Aorta (tissue), 5 donors: ENCODE measurements at places on chromosomes 4 and X. TPM values are rescaled to one million over a fixed set of nuclear protein-coding genes. Genes with fewer than 3 reads are reported as not detected.

CPZ gene
- polyA plus RNA-seq, result 0.82 TPM

MAGEA11 gene
- not detected for polyA plus RNA-seq

TLL1 gene
- polyA plus RNA-seq, result not detected

DNA sequence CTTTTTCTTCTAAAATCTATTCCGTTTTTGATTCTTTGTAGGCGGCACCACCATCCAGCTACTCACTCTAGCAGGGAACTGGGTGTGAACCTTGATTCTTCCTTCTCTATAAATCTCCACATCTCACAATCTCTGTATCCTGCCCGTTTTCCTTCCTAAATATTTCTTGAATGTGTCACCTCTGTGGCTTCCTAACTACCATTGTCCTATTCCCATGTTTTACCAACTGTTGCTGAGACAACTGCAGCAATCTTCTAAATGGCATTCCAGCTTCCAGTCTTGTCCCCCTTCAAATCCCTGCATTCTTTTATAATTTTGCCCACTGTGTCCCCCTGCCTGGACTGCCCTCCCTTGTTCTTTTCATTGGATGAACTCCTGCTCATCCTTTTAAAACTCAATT, 641.3 kb downstream of the RPA4 start:
- H3K36me3 ChIP-seq, result no peaks in the 10 kb centered on the region
- H3K4me3 ChIP-seq, result no peak overlapping the region
- DNase-seq, result no peak
- no peaks in the 10 kb centered on the region for H3K4me1 ChIP-seq
- H3K27ac ChIP-seq, result no peak overlapping the region
- H3K27me3 ChIP-seq, result no peaks in the 10 kb centered on the region

ZBTB33 gene
- 3.4 TPM for polyA plus RNA-seq

DNA sequence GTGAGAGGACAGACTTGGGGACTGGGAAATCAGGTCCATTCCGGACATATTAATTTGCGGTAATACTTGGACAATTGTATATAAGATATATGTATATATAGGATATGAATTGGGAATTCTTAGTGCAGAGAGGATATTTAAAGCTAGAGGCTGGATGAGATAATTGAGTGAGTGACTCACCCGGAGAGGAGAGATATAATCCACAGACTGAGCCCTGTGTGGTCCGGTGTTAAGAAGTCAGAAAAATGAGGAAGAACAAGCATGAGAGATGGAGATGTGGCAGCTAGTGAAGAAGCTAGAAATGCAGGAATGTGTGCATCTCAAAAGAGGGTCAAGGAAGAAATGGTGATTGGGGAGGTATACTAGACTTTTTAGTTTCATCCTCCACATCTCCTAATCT, 336.2 kb downstream of the SLC7A11 start:
- H3K27ac ChIP-seq, result no peak overlapping the region
- DNase-seq, result no peak
- no peak overlapping the region for H3K4me3 ChIP-seq
- H3K4me1 ChIP-seq, result no peaks in the 10 kb centered on the region

GRCh38 chr4:135277980-135278315, 1076.4 kb upstream of the PABPC4L start:
- H3K27ac ChIP-seq, result no peak overlapping the region
- no peaks in the 10 kb centered on the region for H3K4me1 ChIP-seq
- no peaks in the 10 kb centered on the region for H3K36me3 ChIP-seq

DNA sequence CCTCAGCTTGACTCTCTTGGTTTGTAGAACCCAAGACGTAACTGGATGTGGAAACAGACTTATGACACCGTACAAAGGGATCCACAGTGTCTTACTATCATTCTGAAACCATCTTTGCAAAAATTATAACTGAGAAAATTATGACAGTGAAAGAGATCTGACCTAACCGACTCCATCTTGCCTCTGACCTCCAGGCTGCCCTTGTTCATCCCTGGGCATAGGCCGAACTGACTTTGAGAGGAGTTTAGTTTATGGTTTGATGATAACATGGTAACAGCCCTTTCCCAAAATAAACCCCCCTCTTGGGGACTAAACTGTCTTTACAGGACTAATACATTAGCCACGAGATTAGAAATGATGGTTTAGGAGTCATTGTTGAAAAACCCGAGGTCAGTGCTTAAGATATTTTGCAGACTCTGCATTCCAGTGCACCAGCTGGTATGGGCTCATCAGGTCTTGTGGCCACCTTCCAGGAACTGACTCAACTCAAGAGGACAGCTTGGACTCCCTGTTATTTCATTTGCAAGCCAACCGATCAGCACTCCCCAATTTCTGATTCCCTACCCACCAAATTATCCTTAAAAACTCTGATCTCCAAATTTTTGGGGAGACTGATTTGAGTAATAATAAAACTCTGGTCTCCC, 49.6 kb downstream of the CASP3 start:
- DNase-seq, result no peak
- no peaks in the 10 kb centered on the region for H3K27me3 ChIP-seq
- no peaks in the 10 kb centered on the region for H3K4me1 ChIP-seq
- H3K36me3 ChIP-seq, result no peaks in the 10 kb centered on the region

GPC4 gene
- polyA plus RNA-seq, result 20.8 TPM

SCML2 gene
- 2.1 TPM for polyA plus RNA-seq

DNA sequence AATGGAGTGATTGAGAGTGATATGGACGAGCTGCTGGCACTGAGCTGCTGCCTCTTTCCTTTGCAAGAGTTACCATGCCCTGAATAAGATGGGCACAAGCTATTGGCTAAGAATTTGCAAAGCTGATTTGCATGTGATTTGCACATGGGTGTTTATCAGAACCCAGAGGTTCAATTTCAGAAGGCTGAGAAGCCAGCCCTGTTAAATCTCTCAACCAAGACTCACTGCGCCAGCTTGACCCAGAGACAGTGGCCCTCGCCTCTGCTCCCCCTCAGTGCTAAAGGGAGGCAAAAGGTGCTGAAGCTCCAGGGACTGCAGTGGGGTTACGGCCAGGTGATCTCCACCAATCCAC, 701 bp downstream of the ARHGAP4 start:
- no peak overlapping the region for H3K4me3 ChIP-seq
- no peak overlapping the region for H3K27ac ChIP-seq
- DNase-seq, result no peak

VCX gene
- polyA plus RNA-seq, result not detected

CPXCR1 gene
- polyA plus RNA-seq, result not detected

KIF4A gene
- 0.38 TPM for polyA plus RNA-seq

GRCh38 chr4:158208963-158209640, 1.2 kb upstream of the TMEM144 start:
- H3K27me3 ChIP-seq, result no peaks in the 10 kb centered on the region
- no peak overlapping the region for H3K4me3 ChIP-seq
- H3K36me3 ChIP-seq, result no peaks in the 10 kb centered on the region
- peak overlapping the region; percentile 55 for H3K27ac ChIP-seq
- H3K4me1 ChIP-seq, result peaks cover 2% of the 10 kb centered on the region

GRCh38 chr4:154471032-154471431, 20.6 kb downstream of the DCHS2 start:
- H3K4me1 ChIP-seq, result no peaks in the 10 kb centered on the region
- no peaks in the 10 kb centered on the region for H3K36me3 ChIP-seq
- H3K27me3 ChIP-seq, result peaks cover 2% of the 10 kb centered on the region
- DNase-seq, result no peak
- no peak overlapping the region for H3K27ac ChIP-seq

PRDM5 gene
- polyA plus RNA-seq, result 4.4 TPM

RAB39B gene
- 0.03 TPM for polyA plus RNA-seq

YY2 gene
- not detected for polyA plus RNA-seq

- DNase-seq, result no peak
- no peak overlapping the region for H3K4me3 ChIP-seq
- H3K27me3 ChIP-seq, result no peaks in the 10 kb centered on the region
- no peaks in the 10 kb centered on the region for H3K4me1 ChIP-seq
- H3K36me3 ChIP-seq, result no peaks in the 10 kb centered on the region
Observed at GRCh38 chrX:37454537-37455285, 105.5 kb downstream of the PRRG1 start.

CDX4 gene
- not detected for polyA plus RNA-seq

DSPP gene
- not detected for polyA plus RNA-seq

CCDC110 gene
- 5.3 TPM for polyA plus RNA-seq

GRCh38 chrX:7574325-7574724, 268.6 kb upstream of the VCX start:
- H3K4me1 ChIP-seq, result no peaks in the 10 kb centered on the region
- DNase-seq, result no peak
- H3K27ac ChIP-seq, result no peak overlapping the region
- no peak overlapping the region for H3K4me3 ChIP-seq

- no peaks in the 10 kb centered on the region for H3K27me3 ChIP-seq
- no peaks in the 10 kb centered on the region for H3K36me3 ChIP-seq
- H3K4me1 ChIP-seq, result no peaks in the 10 kb centered on the region
Observed at GRCh38 chr4:154569584-154569983, 6.8 kb downstream of the FGB start.

GRCh38 chrX:46686003-46686645, 72.8 kb downstream of the SLC9A7 start:
- H3K4me3 ChIP-seq, result no peak overlapping the region
- H3K27me3 ChIP-seq, result no peaks in the 10 kb centered on the region
- H3K36me3 ChIP-seq, result no peaks in the 10 kb centered on the region
- DNase-seq, result no peak
- H3K27ac ChIP-seq, result no peak overlapping the region
- no peaks in the 10 kb centered on the region for H3K4me1 ChIP-seq

DNA sequence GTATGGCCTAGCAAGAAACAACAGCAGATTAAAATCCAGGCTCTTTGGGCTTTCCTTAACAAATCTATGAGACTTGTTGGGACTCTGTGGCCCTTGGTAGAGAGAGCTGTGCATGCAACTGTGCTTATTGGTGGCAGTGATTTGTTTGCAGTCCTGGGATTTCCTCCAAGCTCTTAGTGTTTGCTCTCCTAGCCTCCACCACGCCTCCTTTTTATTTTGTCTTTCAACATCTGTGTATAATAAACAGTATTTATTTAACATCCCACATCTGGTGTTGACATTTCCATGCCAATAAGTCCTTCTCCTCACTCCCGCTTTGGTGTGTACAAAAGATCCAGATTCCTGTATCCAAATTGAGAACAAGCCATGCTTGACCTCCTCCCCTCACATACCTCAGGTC, 3.1 kb downstream of the TNMD start:
- H3K36me3 ChIP-seq, result no peaks in the 10 kb centered on the region
- H3K4me3 ChIP-seq, result no peak overlapping the region
- H3K27ac ChIP-seq, result no peak overlapping the region
- H3K27me3 ChIP-seq, result no peaks in the 10 kb centered on the region
- no peaks in the 10 kb centered on the region for H3K4me1 ChIP-seq

DNA sequence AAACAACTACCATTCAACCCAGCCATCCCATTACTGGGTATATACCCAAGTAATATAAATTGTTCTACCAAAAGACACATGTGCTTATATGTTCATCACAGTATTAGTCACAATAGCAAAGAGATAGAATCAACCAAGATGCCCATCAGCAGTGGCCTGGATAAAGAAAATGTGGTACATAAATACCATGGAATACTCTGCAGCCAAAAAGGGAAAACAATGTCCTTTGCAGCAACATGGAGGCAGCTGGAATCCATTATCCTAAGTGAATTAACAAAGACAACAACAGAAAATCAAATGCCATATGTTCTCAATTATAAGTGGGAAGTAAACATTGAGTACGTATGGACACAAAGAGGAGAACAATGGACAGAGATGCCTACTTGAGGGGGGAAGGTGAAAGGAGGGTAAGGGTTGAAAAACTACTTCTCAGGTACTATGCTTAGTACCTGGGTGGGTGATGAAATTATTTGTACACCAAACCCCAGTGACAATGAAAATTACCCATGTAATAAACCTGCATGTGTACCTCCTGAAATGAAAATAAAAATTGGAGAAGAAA, 632.1 kb upstream of the AADAT start:
- no peaks in the 10 kb centered on the region for H3K27me3 ChIP-seq
- no peak overlapping the region for H3K4me3 ChIP-seq
- H3K4me1 ChIP-seq, result no peaks in the 10 kb centered on the region
- no peak overlapping the region for H3K27ac ChIP-seq
- DNase-seq, result no peak
- H3K36me3 ChIP-seq, result no peaks in the 10 kb centered on the region

DNA sequence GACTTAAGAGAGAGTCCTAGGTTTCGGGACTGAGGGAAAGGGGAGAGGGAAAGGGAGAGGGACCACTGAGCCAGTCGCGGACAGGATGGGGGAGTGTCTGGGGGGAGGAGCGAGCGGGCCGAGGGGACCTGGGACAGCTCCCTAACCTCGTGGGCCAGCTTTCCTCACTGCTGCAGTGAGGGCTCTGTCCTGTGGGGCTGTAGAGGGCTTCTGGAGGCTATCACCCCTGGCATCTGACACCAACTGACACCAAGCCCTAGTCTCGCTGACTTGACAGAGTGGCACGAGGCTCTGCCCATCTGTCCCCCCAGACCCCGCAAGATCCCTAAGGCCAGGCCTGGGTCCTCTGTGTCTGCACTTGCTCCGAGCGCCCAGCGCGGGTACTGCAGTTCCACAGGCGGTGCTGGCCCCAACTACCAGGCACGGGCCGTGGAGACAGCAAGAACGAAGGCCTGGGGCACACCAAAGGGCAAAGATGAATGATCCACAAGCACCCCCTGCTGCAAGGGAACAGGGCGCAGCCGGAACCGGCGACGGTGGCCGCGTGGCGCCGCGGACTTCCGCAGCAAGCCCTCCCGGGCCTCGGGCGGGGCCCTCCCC, 465 bp downstream of the HAUS7 start:
- DNase-seq, result no peak
- H3K27ac ChIP-seq, result no peak overlapping the region
- H3K27me3 ChIP-seq, result no peaks in the 10 kb centered on the region
- no peaks in the 10 kb centered on the region for H3K4me1 ChIP-seq

FAM114A1 gene
- 49.6 TPM for polyA plus RNA-seq

DNA sequence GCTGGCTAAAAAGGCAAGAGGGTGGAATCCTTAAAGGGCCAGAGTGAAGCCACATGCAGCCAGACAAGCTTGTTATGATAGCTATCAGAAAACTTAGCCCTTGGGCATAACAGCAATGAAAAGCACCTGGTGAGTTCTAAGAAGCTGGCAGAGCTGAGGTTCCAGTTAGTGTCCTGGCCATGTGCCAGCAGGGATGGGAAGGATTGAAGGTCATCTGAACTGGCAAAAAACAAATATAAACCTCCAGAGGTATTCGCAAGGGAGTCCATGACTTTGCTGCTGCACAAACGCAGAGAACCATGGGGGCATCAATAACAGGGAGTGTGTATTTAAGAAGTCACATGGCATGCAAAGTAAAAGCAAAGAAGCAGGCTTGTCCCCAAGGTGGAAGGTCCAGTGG, 208.9 kb downstream of the FAM47A start:
- no peaks in the 10 kb centered on the region for H3K27me3 ChIP-seq
- no peak for DNase-seq
- no peaks in the 10 kb centered on the region for H3K36me3 ChIP-seq
- H3K4me1 ChIP-seq, result no peaks in the 10 kb centered on the region

DNA sequence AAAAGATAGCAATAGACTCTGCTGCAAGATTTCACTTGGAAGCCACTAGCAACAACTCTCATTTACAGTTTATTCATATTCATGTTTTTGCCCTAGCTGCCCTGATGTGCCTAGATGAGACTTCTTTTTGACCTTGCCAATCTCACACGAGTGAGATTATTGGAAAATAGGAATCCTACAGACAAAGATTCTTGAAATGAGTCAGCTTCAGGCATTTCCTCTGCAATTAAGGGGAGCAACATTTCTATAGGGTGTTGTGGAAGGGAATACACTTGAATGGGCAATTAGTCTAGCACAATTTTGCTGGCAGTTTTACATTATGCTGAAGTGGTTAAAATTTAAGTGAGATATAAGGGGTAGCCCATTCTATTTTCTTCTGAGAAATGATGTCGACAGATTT, 217.0 kb upstream of the FAT4 start:
- H3K4me3 ChIP-seq, result no peak overlapping the region
- no peaks in the 10 kb centered on the region for H3K4me1 ChIP-seq
- no peak overlapping the region for H3K27ac ChIP-seq
- no peaks in the 10 kb centered on the region for H3K36me3 ChIP-seq
